ENCODE measurements at places on chromosomes 4 and X.

- peak; percentile 86 for ATAC-seq
Observed at GRCh38 chr4:7434766-7435150, at the start of gene PSAPL1. PSAPL1 (minus strand) TSS chr4:7434930; CDS start chr4:7434879, 51 bp downstream.

- ATAC-seq: no peak
Observed at GRCh38 chr4:177448850-177449249, 6.6 kb upstream of the AGA start.

- ATAC-seq: no peak
Observed at GRCh38 chr4:23728393-23728792, 161.5 kb downstream of the PPARGC1A start.

- no peak for ATAC-seq
Observed at GRCh38 chr4:100208964-100209363, 18.7 kb upstream of the DDIT4L start.

GRCh38 chr4:40550196-40550595, 79.5 kb downstream of the RBM47 start:
- no peak for ATAC-seq

DNA sequence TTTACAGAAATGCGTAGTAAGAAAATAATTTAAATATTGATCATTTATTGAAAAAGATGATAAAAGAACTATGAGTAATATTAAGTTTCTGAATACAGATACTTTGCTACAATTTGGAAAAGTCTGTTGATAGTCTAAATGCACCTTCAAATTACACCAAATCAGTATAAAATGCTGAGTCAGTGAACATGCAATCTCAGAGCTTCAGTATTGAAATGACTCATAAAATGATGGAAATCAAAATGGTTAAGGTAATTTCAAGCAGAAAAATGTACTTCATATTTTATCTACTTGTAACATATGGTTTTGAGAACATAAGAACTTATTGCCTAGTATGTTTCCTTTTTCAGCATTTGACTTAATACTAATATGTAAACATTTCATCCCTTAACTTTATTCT, 448.2 kb downstream of the PCDH10 start:
- ATAC-seq: no peak

GRCh38 chrX:75228854-75229253, 45.0 kb upstream of the UPRT start:
- no peak for ATAC-seq

DNA sequence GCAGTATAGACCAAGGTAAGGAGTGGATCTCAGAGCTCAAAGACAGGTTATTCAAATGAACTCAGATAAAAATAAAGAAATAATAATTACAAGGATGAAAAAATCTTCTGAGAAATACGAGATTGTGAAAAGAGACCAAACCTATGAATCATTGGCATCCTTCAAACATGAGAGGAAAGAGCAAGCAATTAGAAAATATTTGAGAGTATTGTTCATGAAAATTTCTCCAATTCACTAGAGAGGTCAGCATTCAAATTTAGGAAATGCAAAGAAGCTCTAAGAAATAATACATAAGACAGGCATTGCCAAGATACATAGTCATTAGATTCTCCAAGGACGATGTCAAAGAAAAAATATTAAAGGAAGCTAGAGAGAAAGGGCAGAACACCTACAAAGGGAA, 93.5 kb upstream of the GALNTL6 start:
- ATAC-seq: no peak

- no peak for ATAC-seq
Observed at GRCh38 chr4:46444318-46445000, 54.5 kb upstream of the GABRA2 start.

GRCh38 chrX:9566150-9566621, 101.3 kb downstream of the TBL1X start:
- peak; percentile 79 for ATAC-seq

DNA sequence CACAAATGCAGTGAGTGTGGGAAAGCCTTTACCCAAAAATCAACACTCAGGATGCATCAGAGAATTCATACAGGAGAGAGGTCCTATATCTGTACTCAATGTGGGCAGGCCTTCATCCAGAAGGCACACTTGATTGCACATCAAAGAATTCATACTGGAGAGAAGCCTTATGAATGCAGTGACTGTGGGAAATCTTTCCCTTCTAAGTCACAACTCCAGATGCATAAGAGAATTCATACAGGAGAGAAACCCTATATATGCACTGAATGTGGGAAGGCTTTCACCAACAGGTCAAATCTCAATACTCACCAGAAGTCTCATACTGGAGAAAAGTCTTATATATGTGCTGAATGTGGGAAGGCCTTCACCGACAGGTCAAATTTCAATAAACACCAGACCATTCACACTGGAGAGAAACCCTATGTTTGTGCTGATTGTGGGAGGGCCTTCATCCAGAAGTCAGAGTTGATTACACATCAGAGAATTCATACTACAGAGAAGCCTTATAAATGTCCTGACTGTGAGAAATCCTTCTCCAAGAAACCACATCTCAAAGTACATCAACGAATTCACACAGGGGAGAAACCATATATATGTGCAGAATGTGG, 79.3 kb downstream of the ZNF81 start:
- ATAC-seq: no peak

GRCh38 chr4:2497931-2498330, 29.0 kb downstream of the RNF4 start:
- no peak for ATAC-seq

GRCh38 chrX:9757366-9757765, 8.3 kb downstream of the GPR143 start:
- ATAC-seq: no peak

GRCh38 chrX:44970709-44971108, 97.7 kb downstream of the KDM6A start:
- ATAC-seq: no peak

GRCh38 chrX:48696909-48697727, 584 bp downstream of the SUV39H1 start:
- peak; percentile 4 for ATAC-seq

- ATAC-seq: no peak
Observed at GRCh38 chr4:125168531-125168930, 146.2 kb upstream of the FAT4 start.

DNA sequence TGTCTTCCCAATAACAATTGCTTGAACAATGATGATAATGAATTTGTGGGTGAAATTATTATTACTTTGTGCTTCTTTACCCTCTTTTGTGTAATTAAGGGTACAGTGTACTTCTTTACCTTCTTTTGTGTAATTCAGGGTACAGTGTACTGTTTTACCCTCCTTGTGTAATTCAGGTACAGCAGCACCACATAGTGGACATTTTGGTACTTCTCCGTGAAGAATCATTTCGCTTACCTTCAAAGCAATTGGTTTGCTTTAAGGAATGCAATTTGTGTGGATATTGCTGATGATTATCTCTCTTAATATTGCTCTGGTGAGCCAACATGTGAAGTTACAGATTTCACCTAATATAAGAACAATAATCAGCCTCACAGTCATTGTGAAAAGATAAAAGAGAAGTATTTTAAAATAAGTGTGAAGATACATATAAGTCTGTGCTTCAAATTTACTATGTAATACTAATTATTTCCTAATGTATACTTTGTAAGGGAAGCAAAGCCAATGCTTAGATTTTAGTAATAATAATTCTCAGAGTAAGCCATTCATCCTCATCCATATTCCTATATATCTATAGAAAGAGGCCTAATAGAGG, 27.2 kb upstream of the SEC24B start:
- ATAC-seq: peak; percentile 60

DNA sequence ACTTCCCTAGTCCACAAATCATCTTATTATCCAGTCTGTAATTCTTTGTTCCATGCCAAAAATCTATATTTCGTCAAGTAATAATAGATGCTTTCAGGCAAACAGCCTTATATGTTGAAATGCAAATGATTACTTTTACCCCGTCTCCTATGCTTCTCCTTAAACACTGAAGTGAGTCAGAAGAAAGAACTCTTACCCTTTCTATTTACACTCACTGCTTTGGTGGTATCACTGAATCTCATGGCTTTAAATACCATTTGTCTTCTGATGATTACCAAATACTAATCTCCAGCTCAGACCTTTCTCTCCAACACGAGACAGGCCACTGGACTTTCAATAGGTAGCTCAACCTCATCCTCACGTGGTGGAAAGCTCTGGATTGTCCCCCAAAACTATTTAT, 558.1 kb downstream of the IL1RAPL1 start:
- no peak for ATAC-seq

DNA sequence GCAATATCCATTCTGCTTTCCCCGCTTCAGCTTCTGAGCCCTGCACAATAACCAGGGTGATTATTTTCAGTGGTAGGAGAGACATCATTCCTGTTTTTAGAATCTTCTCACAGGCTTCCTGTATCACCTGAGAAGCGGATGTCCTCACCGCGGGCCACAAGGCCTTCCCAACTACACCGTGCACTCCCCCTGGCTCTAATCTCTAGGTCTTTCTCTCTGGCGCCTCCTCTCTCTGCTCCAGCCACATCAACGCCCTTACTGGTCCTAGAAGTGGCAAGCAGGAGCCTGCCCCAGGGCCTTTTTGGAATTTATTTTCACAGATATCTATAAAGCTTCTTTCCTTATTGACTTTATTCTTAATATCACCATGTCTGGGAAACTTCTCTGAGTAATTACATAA, 675.2 kb upstream of the FRG1 start:
- ATAC-seq: no peak

- ATAC-seq: no peak
Observed at GRCh38 chr4:915595-915994, 16.5 kb downstream of the GAK start.

DNA sequence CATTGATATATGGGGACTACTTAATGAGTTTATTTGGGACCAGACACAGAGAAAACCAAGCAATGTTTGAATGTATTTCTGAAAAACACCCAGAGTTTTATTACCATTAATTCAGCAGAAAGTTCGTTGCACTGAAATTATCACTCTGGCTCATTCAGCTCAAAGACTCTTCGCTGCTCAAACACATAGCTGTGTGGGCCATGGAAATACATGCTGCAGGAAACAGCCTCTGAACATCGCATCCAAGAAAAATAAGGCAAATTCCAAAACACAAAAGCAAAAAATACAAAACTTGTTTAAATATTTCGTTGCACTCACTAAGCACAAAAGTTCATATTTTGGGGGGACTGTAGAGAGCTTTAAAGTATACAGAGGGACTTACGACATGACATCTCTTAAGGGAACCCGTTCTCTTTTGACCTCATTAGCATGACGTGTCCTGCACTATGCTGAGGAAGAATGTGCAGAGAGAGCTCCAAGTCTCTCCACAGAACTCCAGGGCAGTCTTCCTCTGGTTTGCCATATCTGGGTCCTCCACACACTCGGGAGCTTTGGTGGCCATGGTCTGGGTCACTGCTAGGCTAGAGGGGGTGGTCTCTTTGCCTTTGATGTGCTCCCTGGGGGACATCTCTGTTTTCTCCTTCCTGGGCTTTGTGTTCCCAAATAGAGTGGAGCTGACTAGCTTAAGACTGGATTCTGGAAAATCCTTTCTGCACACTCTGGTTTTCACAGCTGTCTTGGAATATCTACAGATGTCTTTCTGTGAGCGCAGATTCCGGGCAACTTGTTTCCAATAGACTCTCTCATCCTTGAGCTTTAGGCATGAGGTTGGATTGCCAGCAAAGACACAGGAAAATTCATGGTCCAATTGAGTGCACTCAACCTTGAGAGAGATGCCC, 2.8 kb downstream of the FGFBP1 start:
- ATAC-seq: peak; percentile 2

- ATAC-seq: no peak
Observed at GRCh38 chrX:154059231-154059630, 38.3 kb downstream of the MECP2 start.

DNA sequence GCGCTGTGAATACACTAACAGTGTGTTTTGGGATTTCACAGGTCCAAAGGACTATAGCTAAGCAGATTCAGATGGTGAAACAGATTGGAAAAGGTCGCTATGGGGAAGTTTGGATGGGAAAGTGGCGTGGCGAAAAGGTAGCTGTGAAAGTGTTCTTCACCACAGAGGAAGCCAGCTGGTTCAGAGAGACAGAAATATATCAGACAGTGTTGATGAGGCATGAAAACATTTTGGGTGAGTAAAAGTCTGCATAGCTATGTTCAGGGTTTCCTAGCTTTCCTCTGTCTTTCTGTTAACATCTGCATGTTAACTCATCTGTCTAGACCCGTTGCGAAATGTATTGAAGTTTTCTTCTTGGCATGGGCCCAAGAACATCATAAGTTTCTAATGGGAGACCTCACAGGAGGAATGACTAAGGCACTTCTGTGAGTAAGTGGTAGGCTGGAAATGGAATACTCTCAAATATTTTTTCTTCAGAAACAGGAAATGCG, 372.1 kb downstream of the BMPR1B start:
- ATAC-seq: peak; percentile 77

- peak; percentile 74 for ATAC-seq
Observed at GRCh38 chrX:16807976-16808542, 21.8 kb downstream of the TXLNG start.

- no peak for ATAC-seq
Observed at GRCh38 chr4:182478475-182478874, 235.3 kb downstream of the TENM3 start.

DNA sequence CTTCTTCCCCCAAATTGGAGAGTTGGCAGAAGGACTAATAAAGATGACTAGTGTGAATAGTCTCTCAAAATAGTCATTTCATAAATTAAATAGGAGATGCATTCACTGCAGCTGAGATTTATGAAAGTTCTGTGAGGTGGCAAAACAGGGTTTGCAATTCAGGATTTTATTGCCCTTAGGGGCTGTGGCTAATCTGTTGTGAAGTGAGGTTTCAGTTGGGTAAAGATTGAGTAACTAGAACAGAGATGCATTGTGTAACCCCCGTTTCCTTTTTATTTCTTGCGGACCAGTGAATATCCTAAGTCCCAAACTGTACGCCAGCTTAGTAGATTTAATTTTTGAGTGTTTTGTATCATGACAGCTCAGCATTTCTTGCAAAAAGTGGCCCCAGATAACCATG, 16.2 kb upstream of the SCRG1 start:
- peak; percentile 48 for ATAC-seq

DNA sequence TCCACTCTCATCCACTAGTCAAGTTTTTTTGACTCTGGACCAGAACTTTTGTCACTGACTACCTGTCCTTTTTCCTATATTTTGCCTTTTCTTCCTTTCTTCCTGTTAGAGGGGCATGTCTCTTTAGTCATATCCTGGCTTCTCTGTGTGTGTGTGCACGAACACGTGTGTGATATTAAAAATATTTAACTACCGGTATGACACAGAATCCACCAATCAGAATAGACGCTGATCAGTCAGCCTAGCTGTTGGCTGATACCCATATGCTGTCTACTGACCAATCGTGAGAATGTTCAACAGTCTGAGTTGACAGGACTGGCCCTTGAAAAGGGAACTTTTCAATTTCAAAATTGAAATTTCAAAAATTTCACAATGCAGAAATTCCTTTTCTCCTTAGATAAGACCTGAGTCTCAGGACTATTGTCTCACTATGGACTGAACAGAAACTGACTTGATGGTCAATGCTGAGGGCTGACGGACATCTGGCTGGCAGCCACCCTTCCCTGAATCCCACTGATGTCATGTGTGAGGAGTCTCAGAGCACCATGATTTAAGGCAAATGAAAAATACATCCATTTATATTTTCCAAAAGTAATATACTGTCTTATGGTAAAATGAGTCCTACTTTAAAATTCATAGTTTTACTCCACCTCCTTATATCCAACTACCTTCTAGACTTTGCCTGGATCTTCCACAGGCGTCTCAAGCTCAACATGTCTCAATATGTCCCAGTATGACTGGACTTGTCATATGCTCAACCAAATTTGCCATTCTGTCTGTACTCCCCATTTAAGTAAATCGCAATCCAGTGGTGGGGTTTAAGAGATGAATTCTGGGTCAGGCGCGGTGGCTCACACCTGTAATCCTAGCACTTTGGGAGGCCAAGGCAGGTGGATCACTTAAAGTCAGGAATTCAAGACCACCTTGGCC, 78.0 kb downstream of the CHRNA9 start:
- peak; percentile 48 for ATAC-seq

GRCh38 chr4:88320780-88321373, 36.5 kb upstream of the PPM1K start:
- ATAC-seq: peak; percentile 53

- peak; percentile 63 for ATAC-seq
Observed at GRCh38 chr4:145387079-145387478, 94.6 kb upstream of the SMAD1 start.

Measured in esophagus mucosa (tissue), 1 donor.